ENCODE measurements at places on chromosomes 1 and 21.
A peak's percentile ranks its signal among the peaks of the same experiment; 100 is the strongest.

DNA sequence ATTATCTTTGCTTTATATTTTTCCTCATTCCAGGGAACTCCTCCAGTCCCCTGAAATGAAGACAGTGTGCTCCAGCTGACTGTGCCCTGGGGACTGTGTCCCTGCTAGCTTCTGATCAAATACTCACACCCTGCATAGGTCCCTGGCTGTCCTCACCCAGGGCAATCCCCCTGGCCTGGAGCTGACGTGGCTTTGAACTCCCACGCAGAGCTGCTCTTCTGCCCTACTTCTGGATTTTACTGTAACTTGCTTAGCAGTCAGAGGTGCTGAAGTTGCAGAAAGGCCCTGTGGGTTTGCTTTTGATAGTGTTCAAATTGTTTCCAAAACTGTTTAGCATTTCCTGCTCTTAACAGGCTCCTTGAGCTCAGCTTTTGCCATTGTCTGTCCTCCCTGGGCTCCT lies 186.5 kb downstream of the FASLG start:
- DNase-seq, result no peak

- DNase-seq, result no peak
Observed at GRCh38 chr1:116861137-116861536, 48.6 kb upstream of the PTGFRN start.

DNA sequence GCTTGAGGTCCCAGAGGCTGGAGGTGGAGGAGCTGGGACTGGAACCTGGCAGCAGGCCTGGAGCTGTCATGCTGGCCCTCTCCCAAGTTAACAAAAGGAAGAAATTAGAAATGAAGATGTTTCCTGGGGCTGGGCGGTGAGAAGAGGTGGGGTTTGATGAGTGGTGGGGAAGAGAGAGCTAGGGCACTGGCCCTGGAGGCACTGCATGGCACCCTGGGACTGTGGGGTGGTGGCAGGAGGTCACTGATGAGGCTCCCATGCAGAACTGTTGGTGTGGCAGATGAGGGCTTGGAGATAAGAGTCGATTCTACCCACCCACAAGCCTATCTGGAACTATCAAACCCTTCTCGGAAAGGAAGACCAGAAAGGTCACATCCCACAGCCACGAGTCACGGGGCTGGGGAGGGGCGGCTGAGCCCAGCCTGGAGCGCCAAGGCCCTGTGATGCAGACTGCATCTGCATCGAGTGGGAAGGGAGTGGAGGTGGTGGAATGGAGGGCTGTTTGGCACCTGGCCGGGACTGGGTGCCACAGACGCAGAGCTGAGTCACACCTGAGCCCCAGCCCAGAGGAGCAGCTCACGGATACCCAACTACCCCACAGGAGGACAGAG lies 29.4 kb downstream of the MRPL37 start:
- DNase-seq, result peak; percentile 39

GRCh38 chr1:26053718-26054560 lies 8.0 kb upstream of the SLC30A2 start:
- DNase-seq, result no peak

DNA sequence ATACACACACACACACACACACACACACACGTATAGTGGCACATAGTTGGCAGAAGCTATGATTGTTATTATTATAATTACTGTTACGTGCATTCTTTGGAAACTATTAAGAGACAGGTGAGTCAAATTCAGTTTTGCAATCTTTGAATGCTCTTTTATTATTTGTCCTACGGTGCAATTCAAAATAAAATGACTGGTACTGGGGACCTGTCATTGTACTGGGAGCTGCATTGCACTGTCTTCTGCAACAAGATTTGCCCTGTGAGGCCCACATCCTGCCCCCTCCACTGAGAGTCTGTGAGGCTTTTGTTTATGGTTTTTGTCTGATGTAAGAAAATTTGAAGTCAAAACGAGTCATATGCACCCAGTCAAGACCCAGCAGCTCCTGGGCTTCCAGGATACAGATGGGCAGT lies 1.9 kb downstream of the LY9 start:
- DNase-seq, result peak; percentile 75

- DNase-seq, result no peak
Observed at GRCh38 chr1:98502937-98503336, 158.6 kb upstream of the SNX7 start.

GRCh38 chr1:40017951-40018575 lies 22.5 kb upstream of the CAP1 start:
- DNase-seq, result no peak

DNA sequence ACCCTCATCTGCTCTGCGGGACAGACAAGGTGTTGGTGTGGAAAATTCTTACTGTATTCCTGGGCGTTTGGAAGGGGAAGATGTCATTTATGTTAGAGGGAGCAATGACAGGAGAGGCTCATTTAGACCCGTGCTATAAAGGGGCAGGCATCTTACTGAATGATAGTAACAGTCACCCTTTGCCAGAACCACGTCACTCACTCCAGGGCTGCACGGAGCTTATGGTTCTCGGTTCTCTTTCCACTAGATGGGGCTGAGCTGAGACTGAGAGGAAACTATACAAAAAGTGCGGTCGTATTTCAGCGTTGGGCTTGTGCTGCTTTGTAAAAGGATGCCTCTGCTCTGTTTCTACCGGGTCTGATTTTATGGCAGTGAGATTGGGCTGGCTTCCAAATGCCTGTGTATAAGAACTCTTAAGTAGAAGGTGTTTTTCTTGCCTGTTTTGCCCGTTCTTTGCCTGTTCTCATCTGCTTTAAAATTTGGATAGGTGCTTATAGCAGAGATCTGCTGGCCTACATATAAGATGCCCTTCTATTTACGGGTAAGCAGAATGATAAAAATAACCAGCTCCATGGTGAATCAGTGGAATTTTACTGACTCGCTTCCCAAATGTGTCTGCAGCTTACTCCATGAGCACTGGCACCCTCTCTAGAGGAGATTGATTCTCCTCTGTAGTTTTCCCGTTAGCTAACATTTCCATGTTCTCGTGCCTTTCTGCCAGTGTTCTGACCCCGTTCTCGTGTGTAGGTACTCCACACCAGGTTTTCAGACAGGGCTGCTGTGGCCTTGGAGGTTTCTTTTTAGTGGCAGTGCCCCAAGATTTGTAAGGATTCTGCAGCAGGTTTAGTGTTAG lies 55.9 kb downstream of the MRPS6 start:
- peak; percentile 41 for DNase-seq

DNA sequence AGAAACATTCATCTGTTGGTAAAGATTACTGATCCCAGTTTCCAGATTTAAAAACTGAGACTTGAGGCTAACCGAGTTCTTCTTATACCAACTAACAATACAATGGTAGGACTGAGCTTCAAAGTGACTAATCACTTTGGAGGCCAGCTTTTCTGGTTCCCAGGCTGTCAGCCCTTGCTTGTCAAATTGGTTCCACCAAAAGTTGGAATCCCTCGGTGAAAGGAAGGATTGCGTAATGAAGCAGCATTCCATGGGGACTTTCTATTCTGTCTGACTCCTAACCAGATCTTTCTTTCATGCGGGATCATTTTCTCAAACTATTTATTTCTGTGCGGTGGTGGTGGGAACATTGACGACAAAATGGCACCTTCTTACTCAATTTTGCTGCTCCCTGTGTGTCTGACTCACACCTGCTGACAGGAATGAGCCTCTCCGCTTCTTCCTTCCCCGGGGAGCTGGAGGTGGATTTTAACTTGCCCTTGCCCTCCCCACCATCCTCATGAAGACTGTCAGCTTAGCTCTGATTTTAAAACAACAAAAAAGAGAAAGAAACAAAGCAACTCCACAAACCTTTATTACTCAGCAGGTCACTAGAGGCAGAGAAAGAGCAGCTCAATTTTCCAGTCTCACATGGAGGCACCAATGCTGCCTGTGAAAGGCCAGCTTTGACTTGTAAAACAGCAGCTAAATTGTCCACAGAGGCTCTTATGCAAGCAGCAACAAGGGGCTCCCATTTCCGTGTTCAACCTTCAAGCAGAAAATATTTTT lies 32.9 kb upstream of the RASAL2 start:
- DNase-seq, result peak; percentile 70

- DNase-seq, result peak; percentile 32
Observed at GRCh38 chr1:109595531-109595930, 23.9 kb downstream of the GNAT2 start.

- no peak for DNase-seq
Observed at GRCh38 chr1:29282135-29282923, 46.0 kb downstream of the PTPRU start.

GRCh38 chr1:54105736-54106269 lies 47.0 kb downstream of the CDCP2 start:
- DNase-seq, result no peak

DNA sequence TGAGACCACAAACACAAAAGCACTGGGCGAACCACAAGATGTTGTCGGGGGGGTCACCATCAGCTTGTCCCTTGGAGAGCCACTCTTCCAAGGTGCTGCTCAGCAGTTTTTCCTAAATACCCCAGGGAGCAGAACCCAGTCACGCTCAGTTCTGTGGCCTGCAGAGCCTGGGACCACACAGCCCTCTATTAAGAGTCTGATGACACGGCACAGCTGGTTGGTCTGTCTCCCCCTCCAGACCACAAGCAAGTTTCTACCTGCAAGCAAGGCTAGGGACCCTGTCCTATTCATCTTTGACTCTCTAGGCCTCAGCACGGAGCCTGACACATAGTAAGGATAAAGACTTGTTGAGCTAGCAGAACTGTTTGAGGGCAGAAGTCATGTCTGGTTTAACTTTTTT lies 28.5 kb downstream of the SLC9A1 start:
- no peak for DNase-seq

DNA sequence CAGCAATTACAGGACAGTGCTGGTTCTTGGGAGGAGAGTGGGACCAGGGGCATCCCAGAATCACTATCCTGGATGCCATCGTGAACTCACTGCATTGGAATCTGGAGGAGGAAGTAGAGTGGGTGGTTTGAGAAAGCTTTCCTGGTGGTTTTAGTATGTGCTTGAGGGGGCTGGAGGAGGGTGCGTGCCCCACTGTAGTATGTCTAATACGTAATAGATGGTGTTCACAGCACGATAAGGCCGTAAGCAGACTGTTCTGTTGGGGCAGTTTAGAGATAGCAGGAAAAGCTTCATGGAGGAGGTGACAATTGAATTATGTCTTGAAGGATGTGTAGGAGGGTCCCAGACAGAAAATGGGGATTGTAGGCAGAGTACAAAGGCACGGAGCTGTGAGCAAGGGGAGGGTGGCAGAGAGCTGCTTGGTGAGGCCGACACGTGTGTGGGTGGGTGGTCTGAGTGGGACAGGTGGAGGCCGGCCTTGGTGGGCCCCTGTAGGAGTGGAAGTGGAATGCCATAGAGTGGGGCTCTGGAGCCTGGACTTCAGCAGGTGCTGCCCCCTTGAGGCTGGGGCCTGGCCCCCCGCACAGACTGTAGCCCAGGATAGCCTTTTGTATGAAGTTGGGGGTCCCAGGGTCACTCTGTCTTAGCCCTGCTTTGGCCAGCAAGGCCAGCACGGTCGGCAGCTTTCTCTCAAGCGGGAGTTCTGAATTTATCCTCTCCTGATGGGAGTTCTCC lies 37.0 kb downstream of the IL6R start:
- DNase-seq, result no peak

GRCh38 chr1:186225096-186225495 lies 150.0 kb downstream of the TPR start:
- DNase-seq, result no peak

GRCh38 chr1:234533975-234534876 lies 55.2 kb upstream of the TARBP1 start:
- DNase-seq, result peak; percentile 69

DNA sequence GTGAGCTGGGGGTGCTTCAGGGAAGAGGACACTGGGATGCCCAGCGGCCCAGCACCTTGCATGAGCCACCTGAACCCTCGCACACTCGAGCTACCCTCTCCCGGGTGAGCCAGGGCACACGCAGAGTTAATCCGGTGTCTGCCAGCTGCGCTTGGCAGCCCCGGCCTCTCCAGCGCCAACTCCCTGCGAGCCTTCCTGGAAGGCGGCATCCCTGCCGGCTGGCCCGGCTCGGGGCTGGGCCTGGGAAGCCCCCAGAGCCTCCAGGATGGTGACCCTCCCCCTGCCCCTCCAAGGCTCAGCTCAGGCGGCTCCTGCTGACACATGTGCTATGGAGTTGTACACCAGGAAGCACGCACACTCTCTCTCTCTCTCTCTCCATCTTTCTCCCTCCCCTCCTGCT lies 48.7 kb downstream of the RAP1GAP start:
- DNase-seq, result no peak

DNA sequence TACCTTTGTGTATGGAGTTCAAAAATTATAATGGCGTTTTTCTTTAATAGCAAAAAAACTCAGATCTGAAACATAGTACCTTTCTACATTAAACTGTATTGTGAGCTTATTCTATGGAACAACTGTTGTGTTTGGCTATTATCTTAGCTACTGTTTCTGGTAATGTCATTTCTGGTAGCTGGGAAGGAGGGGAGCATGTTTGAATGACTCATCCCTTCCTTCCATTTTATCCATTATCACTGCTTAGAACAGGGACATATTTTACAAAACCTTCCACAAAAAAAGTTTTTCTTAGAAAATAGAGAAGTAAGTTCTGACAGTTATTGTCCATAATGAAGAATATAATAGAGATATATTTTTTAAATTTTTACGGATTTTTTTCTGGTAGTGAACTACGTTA lies 128.3 kb downstream of the NRDC start:
- no peak for DNase-seq

GRCh38 chr1:45535988-45536766 lies 14.4 kb upstream of the AKR1A1 start:
- no peak for DNase-seq

Measured in mammary epithelial cell (primary cell).